ENCODE measurements at places on chromosomes 2 and 18. TPM values are rescaled to one million over a fixed set of nuclear protein-coding genes. Genes with fewer than 3 reads are reported as not detected.

CYP27A1 gene
- polyA plus RNA-seq, result 17.4 TPM

DNA sequence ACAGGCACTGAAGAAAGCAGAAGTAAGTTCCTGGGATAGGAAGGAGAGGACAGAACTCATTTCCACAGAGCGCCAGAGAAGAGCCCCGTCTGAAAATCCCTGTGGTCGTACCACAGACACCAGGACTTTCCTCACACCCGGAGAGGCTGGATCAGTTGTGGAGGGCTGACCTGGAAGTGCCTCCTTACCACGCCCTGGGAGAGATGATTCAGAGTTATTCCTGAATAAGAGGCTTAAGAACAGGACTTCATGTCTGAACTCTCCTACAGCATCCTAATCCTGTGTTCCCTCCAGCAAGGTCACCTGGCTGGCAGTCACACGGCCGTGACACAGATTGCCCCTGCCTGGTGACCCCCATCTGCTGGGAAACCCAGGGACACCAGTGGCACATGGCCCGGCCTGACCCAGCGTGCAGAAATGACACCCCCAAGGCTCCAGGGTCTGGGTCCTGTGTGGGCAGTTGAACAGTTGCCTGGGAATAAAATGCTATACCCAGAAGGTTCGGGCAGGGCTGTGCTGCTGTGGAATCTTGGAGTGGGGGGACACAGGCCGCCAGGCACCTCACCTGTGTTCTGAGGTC lies 105.9 kb downstream of the PXDN start:
- peak; percentile 59 for DNase-seq

GRCh38 chr2:237935740-237936452 lies 30.9 kb upstream of the UBE2F start:
- DNase-seq, result no peak

PDE11A gene
- not detected for polyA plus RNA-seq

DNA sequence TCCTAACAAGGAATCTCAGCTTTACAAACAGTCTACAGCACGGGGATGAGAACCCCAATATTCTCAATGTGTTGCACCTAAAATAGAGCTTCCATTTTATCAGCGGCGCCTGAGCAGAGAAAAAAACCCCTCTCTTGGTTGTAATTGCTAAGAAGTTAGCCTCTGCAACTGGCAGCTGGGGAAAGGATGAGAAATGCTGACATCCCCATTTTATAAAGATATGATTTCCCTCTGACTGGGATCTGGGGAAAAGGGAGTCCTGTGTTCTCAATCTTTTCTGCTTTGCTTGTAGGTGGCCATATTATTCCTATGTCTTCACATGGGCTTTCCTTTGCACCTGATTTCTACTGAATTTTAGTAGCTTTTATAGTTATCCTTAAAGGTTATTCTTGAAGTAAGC lies 981.4 kb upstream of the DDX18 start:
- DNase-seq, result no peak

DNA sequence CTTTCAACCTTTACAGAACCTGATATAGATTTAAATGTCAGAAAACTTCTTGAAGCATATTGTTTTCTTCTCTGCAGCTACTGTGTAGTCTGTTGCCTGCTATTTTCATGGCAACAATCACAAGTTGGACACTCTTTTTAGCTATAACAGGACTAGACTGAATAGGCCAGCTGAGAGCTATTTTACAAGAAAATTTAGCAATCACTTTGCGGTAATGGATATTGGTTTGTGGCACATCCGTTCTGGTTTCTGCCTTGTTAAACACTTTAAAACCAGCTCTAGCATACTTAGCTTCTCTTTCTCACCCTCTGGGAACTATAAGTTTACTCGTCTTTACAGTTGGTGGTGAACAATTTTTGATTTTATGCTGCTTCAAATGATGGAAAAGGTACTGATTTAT lies 125.7 kb downstream of the MAP2 start:
- no peak for DNase-seq

DNA sequence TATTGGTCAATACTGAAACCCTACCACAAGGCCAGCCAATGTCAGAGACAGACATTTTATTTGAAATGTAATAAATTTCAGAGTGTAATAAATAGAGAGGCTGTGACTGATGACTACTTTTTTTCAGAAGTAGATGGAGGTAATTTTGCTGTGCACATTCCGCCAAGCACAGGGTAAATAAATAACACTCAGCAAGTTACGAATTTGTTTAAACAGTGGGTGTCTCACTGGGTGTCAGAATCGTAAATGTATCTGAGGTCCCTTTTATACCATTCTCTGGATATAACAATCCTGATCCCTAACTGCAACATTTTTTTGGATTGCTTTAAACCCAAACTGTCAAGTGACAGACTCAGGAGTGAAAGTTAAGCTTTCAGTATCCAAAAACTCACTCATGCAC lies 74.1 kb downstream of the GATA6 start:
- DNase-seq, result no peak

DNA sequence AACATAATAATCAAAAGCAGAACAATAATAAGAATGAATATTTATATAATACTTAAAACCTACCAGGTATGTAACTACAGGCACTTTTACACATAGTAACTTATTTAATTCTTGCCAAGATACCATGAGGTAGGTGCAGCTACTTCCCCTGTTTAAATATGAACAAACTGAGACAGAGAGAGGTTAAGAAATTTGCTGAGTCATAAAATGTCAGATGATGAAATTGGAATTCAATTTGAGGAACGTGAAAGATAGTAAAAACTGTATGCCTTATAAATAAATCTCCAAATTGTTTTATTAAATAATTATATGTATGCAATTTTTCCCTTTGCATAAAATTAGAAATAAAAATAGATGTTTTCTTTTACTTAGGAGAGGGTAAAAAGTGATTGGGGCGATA lies 1103.3 kb upstream of the NRXN1 start:
- no peak for DNase-seq

DNA sequence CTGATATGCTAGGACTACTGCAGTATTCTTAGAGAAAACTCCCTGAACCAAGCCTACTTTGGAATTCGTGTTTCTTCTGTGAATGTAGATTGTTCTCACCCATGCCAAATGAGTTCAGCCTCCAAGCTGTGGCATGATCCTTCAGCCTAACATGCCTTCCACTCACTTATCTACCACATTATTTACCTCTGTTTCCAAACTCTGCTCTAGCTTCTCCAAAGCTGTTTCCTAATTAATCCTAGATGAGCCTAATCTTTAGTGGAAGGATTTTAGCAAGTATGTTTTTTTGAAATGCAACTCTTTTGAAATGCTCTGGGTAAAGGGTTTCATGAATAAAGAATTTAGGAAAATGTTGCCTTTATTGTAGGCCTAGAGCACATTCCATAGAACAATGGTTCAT lies 152.9 kb upstream of the MMADHC start:
- no peak for DNase-seq

HOXD12 gene
- not detected for polyA plus RNA-seq

GALR1 gene
- polyA plus RNA-seq, result 0.16 TPM

DNA sequence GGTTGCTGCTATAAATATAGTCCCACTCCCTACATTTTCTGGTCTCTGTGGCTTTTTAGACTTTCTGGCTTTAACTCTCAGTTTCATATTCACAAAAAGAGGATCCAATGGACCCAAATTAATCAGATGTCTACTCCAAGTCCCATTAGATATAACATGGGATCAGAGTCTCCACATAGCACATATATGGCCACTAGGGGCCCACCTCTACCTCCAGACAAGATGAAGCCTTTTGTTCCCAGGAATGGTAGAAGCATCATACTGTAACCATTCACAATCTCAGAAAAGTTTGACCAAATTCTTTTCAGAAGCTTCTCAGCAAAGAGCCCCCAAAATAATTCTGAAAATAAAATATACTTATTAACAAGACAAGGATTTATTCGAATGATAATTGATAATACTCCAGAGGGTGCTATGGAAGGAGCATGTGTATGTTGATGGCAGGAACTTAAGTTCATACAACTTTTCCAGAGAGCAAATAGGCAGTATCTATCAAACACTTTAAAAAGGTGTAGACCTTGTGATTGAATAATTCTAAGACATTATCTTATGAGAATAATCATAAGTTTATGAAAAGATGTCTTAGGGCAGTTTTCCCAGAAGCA lies 382.3 kb upstream of the CRIM1 start:
- no peak for DNase-seq

Data from sigmoid colon (tissue), 7 donors.